Activated T-helper 1 cell treated with anti-CD3 and anti-CD28 coated beads, Interleukin-12 subunit alpha, Interleukin-12 subunit beta, Interleukin-2, Interleukin-4 antibody, amounts not matched to agents 30 ng/mL and 10 ng/mL and 1 ng/mL, durations not matched to agents 14 hours and 24 hours and 36 hours (primary cell): ENCODE measurements at places on chromosomes 7 and 10.

DNA sequence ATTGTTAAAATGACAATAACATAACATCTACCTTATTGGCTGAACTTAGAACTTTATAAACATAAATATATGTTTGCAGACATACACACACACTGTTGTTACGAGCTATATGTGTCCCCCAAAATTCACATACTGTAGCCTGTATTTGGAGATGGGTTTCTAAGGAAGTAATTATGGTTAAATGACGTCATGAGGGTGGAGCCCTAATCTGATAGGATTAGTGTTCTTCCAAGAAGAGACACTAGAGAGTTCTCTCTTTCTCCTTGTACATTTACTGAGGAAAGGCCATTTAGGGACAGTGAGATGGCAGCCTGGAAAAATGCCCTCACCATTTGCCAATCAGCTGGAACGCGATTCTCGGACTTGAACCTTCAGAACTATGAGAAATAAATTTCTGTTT lies 211.7 kb downstream of the SUGCT start:
- no peak for DNase-seq

- DNase-seq: no peak
These were observed 554.8 kb downstream of the SORCS1 start for GRCh38 chr10:106609470-106610266.

DNA sequence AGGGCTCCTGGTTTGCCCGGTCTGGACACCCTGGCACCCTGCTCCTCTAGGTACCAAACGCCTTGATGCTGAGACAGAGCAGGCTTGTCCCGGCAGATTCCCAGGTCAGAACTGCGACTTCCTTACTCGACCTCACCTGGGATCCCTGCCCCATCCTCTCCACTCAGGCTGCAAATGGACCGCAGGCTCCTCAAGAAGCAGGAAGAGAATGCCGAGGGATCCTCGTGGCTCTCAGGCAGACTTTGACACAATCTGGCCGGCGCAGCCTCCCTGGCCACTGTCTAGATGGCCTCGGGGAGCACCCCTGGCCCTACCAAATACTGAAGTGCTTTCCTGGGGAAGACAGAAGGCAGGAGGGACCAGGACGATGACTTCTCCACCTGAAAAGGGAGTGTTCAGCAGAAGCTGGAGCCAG lies 421 bp upstream of the NODAL start:
- DNase-seq: no peak

GRCh38 chr7:7178906-7179305 lies 3.4 kb upstream of the C1GALT1 start:
- DNase-seq: no peak

DNA sequence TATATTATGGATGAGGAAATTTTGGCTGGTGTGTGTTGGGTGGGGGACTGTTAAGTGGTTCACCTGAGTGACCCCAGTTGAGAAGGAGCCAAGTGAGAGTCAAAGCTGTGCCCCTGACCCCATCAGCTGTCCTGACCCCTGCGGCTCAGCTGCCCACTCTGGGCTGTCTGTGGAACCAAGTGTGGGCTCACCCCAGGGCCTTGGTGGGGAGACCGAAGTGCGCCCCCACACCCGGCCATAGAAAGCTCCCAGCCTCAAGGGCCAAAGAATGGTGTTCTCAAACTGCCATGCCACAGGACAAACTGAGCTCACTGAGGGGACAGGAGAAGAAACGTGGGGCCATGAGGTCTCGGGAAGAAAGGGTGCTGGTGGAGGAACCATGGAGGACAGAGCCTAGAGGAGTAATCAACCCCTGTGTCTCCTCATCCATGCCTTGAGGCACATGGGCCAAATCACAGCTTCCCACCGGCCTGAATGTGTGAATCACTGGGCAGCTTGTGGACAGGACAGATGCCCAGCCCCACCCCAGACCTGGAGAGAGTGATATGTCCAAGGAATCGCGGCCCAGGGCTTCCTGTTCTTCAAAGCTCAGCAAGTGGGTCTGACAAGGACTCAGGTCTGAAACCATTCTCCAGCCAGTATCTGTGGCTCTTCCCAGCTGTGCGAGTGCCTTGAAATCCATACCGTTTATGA lies 86.2 kb upstream of the CACUL1 start:
- no peak for DNase-seq

DNA sequence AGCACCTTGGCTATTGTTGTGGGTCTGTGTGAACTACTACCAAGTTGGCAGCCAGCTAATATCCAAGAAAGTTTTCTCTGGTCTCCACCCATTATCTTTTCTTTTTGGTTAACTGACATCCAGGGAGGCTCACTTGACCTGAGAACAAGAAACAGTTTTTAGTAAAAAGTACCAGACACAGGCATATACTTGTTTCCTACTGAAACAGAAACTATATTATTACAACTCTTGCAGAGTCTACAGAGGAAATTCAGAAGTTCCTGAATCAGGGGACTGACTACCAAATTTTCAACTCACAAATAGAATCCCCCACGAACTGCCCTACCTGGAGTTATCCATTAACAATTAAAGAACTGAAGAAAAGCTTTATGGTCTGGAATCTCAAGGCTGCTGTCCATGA lies 168.9 kb downstream of the KCND2 start:
- DNase-seq: no peak

DNA sequence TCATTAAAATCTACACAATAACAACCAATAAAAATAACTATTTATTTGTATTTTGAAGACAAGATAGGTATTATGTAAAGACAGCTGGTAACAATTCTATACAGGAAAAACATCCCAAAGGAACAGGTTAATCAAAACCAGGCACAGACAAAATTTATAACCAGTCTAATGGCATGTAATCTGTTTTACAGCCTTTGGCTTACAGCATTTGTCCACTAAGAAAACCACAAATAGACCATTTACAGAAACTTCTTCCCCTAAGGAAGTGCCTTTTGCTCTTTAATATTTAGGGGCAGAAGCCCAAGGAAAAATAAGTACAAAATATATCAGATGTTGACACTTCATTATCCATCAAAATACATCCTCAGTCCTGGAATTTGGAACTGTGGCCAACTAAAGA lies 65.0 kb downstream of the SVIL start:
- no peak for DNase-seq

DNA sequence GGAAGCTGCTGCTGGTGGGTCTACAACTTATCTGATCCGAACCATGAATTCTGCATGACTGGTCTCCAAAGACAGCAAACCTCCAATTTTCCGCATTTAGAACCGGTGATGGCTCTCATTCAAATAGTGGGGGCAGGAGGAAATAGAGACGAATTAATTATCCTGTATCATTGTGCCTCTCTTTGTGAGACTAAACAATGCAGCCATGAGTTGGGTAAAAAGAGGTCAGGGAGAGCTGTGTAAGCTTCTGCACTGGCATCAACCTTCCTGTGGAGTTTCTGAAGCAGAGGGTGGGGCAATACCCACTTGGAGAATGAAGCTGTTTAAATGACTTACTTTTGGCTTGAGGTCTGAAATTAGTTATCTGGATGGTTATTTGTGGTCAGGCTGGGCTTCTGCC lies 266.4 kb downstream of the SORCS3 start:
- DNase-seq: no peak

DNA sequence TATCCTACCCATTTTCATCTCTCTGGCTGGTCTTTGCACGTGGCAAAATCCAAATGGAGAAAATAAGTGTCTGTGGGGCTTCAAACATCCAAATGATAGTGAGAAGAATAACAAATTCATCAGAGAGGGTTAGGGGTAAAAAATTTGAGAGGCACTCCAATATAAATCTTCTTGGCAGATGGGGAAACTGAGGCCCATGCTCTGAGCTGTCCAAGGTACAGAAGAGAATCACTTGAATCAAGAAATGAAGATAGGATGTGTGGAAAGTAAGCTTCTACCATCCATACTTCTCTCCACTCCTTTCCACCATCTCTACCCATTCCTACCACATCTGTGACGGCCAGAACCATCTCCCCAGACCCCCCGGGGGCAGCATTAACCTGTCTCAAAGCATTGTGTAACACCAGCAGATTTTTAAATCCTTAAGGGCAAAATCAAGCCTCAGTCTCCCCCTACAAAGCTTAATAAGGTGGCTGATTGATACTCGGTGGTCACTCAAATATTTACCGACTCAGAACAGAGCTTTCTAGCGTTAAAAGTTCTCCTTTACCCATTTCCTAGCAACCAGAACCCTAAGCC lies 818 bp downstream of the GOT1 start:
- no peak for DNase-seq
